Panc1 (cell line): ENCODE measurements at places on chromosomes 6 and 20.

DNA sequence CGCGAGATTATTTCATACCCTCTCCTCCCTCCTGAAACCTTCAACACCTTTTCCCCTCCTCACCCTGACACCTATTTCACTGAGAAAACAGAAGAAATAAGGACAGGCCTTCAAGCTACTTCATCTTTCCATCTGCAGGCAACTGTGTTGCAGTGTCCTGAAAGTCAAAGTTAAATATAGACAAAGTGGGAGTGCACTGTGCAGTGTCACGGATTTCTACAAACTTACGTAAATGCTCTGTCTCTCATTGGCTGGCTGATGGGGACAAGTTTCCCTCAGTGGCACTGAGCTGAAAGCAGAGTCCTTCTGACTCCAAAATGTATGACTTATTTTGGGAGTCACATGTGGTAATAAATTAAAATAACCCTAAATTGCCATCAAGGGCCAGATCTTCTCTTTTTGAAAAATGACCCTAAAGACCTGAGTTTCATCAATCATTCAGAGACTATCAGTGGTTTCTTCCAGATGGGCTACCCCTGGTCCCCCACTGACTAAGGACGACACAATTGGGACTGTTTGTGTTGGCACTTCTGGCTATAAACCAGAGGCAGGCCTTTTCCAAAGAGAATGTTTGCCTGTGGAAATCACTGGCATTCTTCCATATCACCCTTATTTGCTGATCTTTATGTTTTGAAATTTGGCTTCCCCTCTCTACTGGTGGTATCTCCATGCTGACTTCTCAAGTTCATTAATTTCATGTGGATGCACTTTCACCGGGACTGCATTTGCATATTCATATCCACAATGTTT, 21.6 kb downstream of the ALDH8A1 start:
- no peak for DNase-seq

DNA sequence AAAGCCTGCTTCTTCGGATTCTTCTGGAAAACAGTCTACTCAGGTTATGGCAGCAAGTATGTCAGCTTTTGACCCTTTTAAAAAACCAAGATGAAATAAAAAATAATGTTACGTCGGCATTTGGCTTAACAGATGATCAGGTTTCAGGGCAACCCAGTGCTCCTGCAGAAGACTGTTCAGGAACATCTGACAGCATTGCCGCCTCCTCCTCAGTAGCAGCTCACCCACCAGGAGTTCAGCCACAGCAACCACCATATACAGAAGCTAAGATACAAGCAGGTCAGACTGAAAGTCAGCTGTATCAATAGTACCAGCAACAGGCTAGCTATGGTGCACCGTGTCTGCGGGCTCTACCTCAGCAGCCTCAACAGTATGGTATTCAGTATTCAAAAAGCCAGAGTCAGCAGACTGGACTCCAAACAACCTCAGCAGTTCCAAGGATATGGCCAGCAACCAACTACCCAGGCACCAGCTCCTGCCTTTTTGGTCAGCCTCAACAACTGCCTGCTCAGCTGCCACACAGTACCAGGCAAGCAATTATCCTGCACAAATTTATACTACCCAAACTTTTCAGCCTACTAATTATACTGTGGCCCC, 51.9 kb downstream of the BTBD9 start:
- H3K27me3 ChIP-seq = no peaks in the 10 kb centered on the region
- no peak overlapping the region for H3K4me3 ChIP-seq
- no peak for DNase-seq
- no peaks in the 10 kb centered on the region for H3K36me3 ChIP-seq
- H3K4me1 ChIP-seq = no peaks in the 10 kb centered on the region
- H3K27ac ChIP-seq = no peak overlapping the region

DNA sequence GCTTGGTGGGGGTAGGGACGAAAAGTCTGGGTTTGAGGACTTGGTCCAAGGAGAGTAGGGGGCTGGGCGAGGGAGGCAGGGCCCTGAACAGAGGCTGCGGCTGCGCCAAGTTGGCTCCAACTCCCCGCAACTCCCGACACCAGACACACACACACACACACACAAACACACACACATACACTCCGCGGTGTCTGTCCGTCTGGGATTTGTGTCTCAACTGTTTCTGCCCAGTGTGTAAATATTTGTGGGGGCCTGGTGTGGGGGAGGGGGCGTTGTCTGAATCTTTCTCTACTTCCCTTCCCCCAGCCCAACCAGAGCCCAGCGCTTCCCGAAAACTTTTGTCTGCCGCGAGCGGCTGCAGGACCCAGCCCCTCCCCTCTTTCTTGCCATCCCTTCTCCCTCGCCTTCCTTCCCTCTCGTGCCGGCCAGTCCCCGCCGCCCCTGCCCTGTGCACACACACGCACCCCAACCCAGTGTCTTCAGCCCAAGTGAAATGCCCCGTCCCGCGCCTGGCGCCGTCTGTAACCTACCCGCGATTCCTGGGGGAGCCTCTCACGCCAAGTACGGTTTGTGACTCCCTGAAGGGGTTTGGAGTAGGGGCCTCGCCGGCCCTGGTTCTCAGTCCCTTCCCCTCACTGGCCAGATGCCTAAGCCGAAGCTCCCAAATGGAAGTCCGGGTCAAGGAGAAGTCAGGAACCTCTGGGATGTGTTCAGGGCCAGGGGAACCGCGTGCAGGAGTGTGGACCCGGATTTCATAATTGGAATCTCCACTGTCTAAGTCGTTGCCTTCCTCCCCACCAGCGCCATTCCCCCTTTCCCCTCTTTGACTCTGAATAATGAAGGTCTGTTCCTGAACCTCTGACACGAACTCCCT, 904 bp downstream of the MDFI start:
- DNase-seq = no peak
- H3K27ac ChIP-seq = no peak overlapping the region
- H3K36me3 ChIP-seq = peaks cover 3% of the 10 kb centered on the region; the same call in 1 of the 2 replicates
- no peaks in the 10 kb centered on the region for H3K4me1 ChIP-seq

DNA sequence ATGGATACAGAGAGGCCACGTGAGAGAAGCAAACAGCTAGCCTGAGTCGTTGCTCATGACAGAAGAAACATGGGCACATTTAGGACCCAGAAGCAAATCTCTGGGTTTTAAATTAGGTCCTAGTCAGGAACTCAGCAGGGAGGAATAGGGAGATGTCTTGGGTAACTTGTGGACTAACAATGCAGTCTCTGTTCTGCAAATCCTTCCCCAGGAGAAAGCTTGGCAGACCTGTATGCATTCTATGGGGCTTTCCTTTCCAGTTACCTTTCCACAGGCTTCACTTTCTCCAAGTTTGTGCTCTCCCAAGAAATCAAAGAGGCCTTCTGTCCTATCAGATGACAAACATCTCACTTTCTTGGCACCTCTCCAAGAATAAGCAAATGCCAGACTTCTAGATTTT, 47.2 kb upstream of the PLCB4 start:
- H3K4me1 ChIP-seq = no peaks in the 10 kb centered on the region; the same call in 1 of the 2 replicates
- H3K36me3 ChIP-seq = no peaks in the 10 kb centered on the region
- no peak overlapping the region for H3K27ac ChIP-seq
- no peaks in the 10 kb centered on the region for H3K27me3 ChIP-seq
- no peak for DNase-seq

- H3K27ac ChIP-seq = no peak overlapping the region
- H3K27me3 ChIP-seq = 0 out of 2 replicates have a peak, but pooled peaks cover 3% of the 10 kb centered on the region
- DNase-seq = no peak
- no peaks in the 10 kb centered on the region for H3K4me1 ChIP-seq
- no peaks in the 10 kb centered on the region for H3K36me3 ChIP-seq
Observed at GRCh38 chr6:135147637-135148592, 33.2 kb upstream of the MYB start.

DNA sequence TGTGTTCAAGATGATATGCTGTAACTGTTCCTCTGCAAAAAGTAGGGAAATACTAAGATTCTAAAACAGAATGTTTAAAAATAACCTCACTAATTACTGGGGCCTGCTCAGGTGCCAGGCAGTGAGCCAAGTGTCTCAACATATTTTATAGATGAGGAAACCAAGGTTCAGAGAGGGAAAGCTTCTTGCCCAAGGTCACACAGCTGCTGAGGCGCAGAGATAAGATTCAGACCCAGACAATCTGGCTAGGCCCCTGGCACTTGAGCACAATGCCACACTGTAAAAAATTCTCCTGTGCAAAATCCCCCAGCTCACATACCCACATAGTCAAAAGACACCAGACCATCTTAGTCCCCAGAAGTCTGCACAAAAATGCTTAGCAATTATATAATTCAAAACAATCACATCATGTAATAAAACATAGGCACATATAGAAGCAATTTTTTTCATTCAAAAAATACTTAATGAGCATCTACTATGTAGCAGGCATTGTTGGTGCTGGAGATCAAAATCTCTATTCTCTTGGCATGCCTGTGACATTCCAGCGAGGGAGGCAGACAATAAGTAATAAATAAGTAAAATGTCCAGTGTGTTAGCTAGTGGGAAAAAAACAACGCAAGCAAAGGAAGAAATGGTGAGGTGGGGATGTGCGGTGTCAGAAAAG, 10.3 kb downstream of the PREX1 start:
- no peak for DNase-seq
- H3K4me3 ChIP-seq = no peak overlapping the region

- H3K4me1 ChIP-seq = no peaks in the 10 kb centered on the region
- DNase-seq = no peak
- no peak overlapping the region for H3K4me3 ChIP-seq
- no peak overlapping the region for H3K27ac ChIP-seq
- H3K36me3 ChIP-seq = no peaks in the 10 kb centered on the region
Observed at GRCh38 chr6:22690446-22690845, 121.1 kb downstream of the HDGFL1 start.

DNA sequence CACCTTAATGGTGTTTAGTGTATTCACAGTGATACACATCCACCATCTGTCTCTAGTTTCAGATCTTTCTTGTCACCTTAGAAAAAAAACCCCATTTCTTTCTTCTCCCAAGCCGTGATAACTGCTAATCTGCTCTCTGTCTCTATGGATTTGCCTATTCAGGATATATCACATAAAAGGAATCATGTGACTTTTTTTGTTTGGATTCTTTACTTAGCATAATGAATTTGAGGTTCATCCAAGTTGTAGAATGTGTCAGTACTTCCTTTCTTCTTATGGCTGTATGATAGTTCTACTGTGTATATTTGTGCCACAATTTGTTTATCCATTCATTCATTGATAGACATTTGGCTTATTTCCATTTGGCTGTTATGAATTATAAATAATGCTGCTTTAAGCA, 57.1 kb downstream of the ITCH start:
- peaks cover 20% of the 10 kb centered on the region; the same call in 1 of the 2 replicates for H3K36me3 ChIP-seq
- H3K4me1 ChIP-seq = no peaks in the 10 kb centered on the region
- H3K27ac ChIP-seq = no peak overlapping the region
- no peak overlapping the region for H3K4me3 ChIP-seq
- DNase-seq = no peak

- peaks cover 84% of the 10 kb centered on the region for H3K4me1 ChIP-seq
- H3K27me3 ChIP-seq = no peaks in the 10 kb centered on the region
- peaks cover 22% of the 10 kb centered on the region for H3K36me3 ChIP-seq
- H3K4me3 ChIP-seq = no peak overlapping the region
Observed at GRCh38 chr6:158805698-158806377, 13.3 kb downstream of the EZR start.

- no peak overlapping the region for H3K4me3 ChIP-seq
- peaks cover 27% of the 10 kb centered on the region for H3K27me3 ChIP-seq
Observed at GRCh38 chr20:37475252-37475651, 45.8 kb upstream of the NNAT start.

GRCh38 chr6:33974030-33974429, 170.2 kb upstream of the MLN start:
- DNase-seq = no peak
- no peak overlapping the region for H3K27ac ChIP-seq
- no peak overlapping the region for H3K4me3 ChIP-seq
- no peaks in the 10 kb centered on the region for H3K36me3 ChIP-seq
- H3K27me3 ChIP-seq = no peaks in the 10 kb centered on the region

DNA sequence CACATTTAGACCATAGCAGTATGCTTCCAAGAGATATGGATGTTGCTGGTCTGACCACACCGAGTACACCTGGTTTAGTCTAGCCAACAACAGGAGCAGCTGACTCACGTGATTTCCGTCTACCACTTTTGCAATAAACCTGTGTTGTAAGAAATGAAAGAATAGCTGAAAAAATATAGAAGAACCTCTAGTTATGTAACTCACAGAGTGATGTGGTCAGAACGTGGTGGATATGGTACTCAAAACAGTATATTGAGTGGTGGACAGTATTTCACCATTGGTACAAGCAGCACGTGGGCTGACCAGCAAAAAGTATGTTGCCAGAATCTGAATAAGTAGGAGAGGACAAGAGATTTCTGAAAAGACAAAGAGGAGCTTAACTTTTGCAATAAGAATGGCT, 226.9 kb downstream of the TBC1D7 start:
- DNase-seq = no peak
- no peaks in the 10 kb centered on the region for H3K27me3 ChIP-seq
- H3K27ac ChIP-seq = no peak overlapping the region
- H3K36me3 ChIP-seq = no peaks in the 10 kb centered on the region

DNA sequence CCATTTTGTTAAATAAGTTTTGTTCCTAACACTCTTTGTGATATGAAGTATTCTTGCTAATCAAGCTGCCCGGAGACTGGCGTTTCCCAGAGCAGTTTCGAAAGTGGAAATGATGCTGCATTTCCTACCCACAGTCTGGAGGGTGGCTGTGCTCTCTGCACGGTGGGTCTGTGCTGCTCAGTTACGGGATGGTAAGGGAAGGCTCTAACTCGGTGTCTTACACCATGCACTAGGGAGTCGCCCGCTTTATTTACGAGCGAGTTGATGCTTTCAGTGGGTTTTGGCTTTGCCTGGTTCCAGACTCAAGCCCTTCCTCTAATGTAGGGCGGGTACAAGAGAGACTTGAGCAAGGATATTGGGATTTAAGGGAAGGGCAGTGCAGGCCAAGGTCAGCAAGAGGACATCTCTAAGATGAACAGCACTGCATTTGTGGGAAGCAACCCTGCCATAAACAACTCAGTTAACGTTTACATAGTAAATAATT, 180.1 kb upstream of the AKAP12 start:
- peaks cover 61% of the 10 kb centered on the region for H3K4me1 ChIP-seq
- H3K27me3 ChIP-seq = no peaks in the 10 kb centered on the region
- no peak for DNase-seq

GRCh38 chr20:50056951-50057713, 55.8 kb downstream of the UBE2V1 start:
- H3K4me3 ChIP-seq = no peak overlapping the region
- H3K4me1 ChIP-seq = peaks cover 7% of the 10 kb centered on the region
- H3K27ac ChIP-seq = no peak overlapping the region
- DNase-seq = no peak

DNA sequence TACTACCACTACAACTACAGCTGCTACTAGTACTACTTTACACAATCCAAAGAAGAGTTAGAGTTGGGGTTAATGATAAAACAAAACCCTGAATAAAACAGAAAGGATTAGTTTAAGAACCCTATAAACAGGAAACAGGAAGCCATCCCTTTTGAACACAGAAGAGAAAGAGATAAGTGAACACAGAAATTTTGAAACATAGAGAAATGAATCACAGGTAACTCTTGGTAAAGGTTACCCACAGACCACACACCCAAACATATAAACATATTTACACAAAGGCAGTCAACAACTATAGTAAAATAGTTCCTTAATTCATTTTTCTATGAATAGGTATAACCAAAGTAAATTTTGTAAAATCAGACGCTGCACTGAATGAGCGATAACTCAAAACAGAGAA, 98.1 kb downstream of the RNGTT start:
- no peak overlapping the region for H3K27ac ChIP-seq
- no peaks in the 10 kb centered on the region; the same call in 1 of the 2 replicates for H3K36me3 ChIP-seq
- H3K27me3 ChIP-seq = no peaks in the 10 kb centered on the region
- no peak for DNase-seq
